Activated T-cell treated with anti-CD3 and anti-CD28 coated beads for 48 hours (primary cell): ENCODE measurements at places on chromosomes 12 and 14.
A peak's percentile ranks its signal among the peaks of the same experiment; 100 is the strongest.

- no peak for DNase-seq
Measured at GRCh38 chr12:117404203-117404853, 42.9 kb upstream of the NOS1 start.

- DNase-seq, result no peak
Measured at GRCh38 chr14:71270111-71270510, 362.9 kb downstream of the PCNX1 start.

DNA sequence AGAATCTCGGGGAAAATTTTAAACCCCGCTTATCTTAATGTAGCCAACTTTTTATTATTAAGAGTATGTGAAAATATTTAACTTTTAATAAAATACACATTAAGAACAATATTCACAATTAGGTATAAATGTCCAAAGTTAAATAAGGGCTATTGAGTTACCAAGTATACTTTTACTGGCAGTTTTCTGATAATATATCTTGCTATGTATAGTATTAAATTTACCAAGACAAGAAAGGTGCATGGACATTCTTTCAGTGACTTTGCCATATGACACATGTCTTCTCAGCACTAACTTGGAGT lies 115.4 kb downstream of the MON2 start:
- no peak for DNase-seq

DNA sequence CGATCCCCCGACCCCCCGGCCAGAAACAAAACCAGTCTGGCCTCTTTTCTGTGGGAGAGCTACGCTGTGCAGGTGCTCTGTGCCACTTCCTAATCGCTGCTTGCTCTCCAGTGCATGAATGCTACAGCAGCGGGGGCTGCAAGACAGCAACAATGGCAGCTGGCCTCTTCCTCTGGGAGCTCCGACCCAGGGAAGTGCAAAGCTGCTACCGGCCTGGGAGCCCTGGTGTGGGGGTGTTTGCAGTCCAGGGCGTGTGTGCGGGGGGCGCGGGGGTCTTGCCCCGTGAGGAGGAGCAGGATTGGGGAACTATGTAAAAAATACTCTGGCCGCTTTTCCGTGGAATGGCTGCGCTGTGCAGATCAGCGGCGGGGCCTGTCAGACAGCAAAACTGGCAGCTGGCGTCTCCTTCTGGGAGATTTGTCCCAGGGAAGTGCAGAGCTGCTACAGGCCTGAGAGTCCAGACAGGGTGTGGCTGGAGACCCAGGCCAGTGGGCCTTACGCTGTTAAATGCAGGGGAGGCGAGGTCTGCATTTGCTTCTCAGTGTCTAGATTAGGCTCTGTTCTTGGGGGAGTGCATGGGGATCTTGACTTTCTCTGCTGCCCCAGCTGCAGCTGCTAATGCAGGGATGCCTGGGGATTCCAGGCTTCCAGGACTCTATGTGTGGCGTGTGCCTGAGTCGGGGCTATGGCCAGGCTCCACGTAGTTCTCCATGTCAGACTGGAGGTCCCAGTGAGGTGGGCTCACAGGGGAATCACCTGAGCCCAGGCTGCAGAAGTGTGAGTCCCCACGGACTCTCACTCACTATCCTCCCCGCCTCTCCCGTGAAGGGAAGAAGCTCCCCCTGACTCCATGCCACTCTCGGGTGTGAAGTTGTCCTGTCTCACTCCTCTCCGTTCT lies 344.5 kb downstream of the AEBP2 start:
- DNase-seq, result no peak

- DNase-seq, result peak; percentile 32
Measured at GRCh38 chr14:94392510-94392935, 4.1 kb upstream of the SERPINA1 start.

GRCh38 chr14:102362084-102362483 lies 606 bp downstream of the CINP start:
- peak; percentile 42 for DNase-seq

DNA sequence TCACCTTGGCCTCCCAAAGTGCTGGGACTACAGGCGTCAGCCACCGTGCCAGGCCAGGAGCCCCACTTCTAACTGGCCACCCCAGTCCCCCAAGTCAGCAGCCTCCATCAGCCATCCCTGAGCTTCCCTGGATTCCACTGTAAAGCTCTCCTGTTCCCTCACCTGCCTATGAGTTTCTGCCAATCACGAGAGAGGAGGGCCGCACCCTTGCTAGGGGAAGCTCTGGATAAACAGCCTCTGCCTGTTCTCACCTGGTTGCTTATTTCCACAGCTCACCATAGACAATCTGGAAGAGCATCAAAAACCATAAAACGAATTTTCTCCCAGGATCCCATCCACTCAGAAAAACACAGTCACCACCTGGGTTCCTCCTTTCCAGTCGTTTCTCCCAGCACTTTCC lies 5.0 kb downstream of the CDCA4 start:
- DNase-seq, result no peak
